Lower lobe of right lung (tissue), 2 donors: ENCODE measurements at places on chromosomes 7 and 10. TPM values are rescaled to one million over a fixed set of nuclear protein-coding genes. Genes with fewer than 3 reads are reported as not detected.

The AGAP4 gene
- total RNA-seq = 16.3 TPM

The NODAL gene
- not detected for total RNA-seq

The AKR1C4 gene
- not detected for total RNA-seq

The PSD gene
- 5.3 TPM for total RNA-seq

The MYOF gene
- total RNA-seq = 127 TPM

The CALCR gene
- 0.24 TPM for total RNA-seq

The DPYSL4 gene
- 2.1 TPM for total RNA-seq

The STRIP2 gene
- 1.3 TPM for total RNA-seq

The ZNF273 gene
- 8.4 TPM for total RNA-seq

The COBL gene
- total RNA-seq = 27.9 TPM

- H3K27ac ChIP-seq = no peak overlapping the region
- H3K27me3 ChIP-seq = no peaks in the 10 kb centered on the region
- DNase-seq = no peak
- H3K4me1 ChIP-seq = no peaks in the 10 kb centered on the region
These were observed 25.2 kb upstream of the POT1 start for GRCh38 chr7:124954790-124955189.

DNA sequence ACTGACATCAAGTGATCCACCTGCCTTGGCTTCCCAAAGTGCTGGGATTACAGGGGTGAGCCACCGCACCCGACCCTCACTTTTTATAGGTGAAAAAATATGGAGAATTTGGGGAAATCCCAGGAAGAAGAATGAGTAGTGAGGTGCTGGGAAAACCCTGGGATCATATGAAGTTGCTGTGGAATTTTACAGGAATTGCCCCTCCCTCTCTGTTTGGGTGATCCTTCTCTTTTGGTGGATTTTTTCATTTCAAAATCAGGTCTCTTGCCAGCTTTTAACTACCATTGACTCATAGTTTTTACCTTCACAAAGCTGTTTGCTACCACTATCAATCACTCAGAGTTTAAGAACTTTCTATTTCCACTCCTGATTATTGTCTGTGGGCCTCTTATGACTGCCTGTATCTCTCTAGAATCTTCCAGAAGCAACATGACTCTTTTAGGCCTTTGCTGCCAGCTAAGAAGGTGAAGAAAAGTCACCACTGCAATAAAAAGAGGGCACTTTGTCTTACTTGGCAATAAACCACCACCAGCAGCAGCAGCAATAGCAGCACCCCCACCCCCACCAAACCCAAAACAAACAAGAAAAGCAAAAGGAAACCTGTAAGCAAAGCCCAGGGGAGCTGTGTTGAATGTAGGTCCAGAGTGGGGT is 4.0 kb upstream of the GIMAP8 start:
- no peak overlapping the region for H3K27ac ChIP-seq
- no peaks in the 10 kb centered on the region for H3K27me3 ChIP-seq
- H3K4me1 ChIP-seq = peaks cover 20% of the 10 kb centered on the region
- no peaks in the 10 kb centered on the region for H3K36me3 ChIP-seq
- H3K4me3 ChIP-seq = no peak overlapping the region
- DNase-seq = no peak

- no peak overlapping the region for H3K4me3 ChIP-seq
- no peak overlapping the region for H3K27ac ChIP-seq
- no peaks in the 10 kb centered on the region for H3K4me1 ChIP-seq
- H3K36me3 ChIP-seq = no peaks in the 10 kb centered on the region
These were observed 1156.0 kb upstream of the LRRTM3 start for GRCh38 chr10:65769828-65770227.

DNA sequence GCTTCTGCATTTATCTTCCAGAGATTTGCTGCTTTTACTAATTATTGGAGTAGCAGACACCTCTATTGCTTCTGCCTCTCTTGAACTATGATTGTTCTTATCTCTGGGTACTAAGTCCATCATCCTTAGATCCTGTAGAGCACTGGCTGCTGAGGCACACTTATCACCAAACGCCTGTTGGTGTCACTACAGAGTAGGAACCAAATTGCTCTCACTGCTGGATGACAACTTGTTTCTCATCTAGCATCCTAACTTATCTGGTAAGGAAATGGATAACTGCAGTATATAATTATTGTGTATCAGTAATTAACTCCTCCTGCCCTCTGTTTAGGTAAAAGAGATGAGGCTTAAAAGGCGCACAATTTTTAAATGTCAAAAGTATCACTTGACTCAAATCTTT is 1059.4 kb downstream of the NRG3 start:
- H3K4me3 ChIP-seq = no peak overlapping the region
- DNase-seq = no peak
- no peaks in the 10 kb centered on the region for H3K4me1 ChIP-seq

GRCh38 chr7:67463983-67464382 is 467.4 kb downstream of the TYW1 start:
- no peaks in the 10 kb centered on the region for H3K36me3 ChIP-seq
- H3K27ac ChIP-seq = no peak overlapping the region
- no peaks in the 10 kb centered on the region for H3K27me3 ChIP-seq

DNA sequence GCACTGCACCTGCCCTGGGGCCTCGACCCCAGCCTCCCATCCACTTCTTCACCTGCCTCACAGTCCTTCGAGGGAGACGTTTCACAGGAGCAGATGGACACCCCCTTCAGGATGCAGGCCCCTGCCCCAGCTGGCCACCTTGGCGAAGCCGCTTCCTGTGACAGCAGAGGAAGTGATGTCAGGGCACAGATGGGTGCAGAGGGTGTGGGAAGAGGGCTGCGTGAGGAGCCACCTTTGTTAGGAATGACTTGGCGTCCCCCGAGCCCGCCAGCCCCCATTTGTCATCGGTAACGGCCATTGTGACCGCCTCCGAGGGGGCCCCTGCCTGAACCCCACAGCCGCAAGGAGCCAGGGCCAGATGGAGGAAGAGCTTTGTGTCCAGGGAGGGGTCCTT is 47.4 kb upstream of the SLC29A3 start:
- no peak overlapping the region for H3K27ac ChIP-seq
- H3K27me3 ChIP-seq = no peaks in the 10 kb centered on the region
- peaks cover 17% of the 10 kb centered on the region for H3K4me1 ChIP-seq
- H3K4me3 ChIP-seq = no peak overlapping the region

GRCh38 chr7:36600869-36601530 is 123.3 kb downstream of the AOAH start:
- H3K27me3 ChIP-seq = no peaks in the 10 kb centered on the region
- no peak overlapping the region for H3K4me3 ChIP-seq
- H3K27ac ChIP-seq = peak overlapping the region; percentile 28
- H3K36me3 ChIP-seq = no peaks in the 10 kb centered on the region
- DNase-seq = no peak
- peaks cover 10% of the 10 kb centered on the region for H3K4me1 ChIP-seq

DNA sequence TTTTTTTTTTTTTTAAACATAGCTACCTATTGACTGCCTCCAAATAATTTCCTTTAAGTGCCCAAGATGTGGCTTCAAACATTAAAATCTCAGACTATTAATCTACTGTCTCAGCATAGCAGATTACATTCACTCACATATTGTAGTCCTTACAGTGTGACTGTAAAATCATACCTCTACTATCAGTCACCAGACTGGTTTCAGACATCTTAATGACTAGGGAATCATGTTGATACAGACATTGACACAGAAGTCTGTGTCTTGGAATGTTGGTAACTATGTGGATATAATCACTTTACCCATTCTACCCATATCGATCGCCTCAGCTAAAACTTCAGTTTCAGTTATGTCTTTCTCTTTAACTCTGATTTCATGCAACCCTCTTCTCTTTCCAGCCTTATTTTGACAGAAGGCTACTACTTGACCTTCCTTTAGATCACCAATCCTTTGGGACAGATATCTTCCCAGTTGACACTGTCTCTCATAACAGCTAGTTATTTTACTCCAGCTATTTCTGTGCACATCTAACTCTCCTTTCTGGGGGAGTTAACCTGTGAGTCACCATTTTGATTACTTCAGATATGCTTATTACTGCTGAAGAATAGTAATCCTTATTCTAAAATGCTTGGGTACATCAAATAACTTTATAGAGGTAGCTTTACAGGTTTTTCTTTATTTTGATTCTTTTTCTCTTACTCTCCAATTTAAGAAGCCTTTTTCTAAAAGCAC is 7.0 kb downstream of the TNKS2 start:
- H3K36me3 ChIP-seq = peaks cover 26% of the 10 kb centered on the region
- peaks cover 44% of the 10 kb centered on the region for H3K4me1 ChIP-seq
- H3K4me3 ChIP-seq = no peak overlapping the region
- H3K27ac ChIP-seq = no peak overlapping the region

DNA sequence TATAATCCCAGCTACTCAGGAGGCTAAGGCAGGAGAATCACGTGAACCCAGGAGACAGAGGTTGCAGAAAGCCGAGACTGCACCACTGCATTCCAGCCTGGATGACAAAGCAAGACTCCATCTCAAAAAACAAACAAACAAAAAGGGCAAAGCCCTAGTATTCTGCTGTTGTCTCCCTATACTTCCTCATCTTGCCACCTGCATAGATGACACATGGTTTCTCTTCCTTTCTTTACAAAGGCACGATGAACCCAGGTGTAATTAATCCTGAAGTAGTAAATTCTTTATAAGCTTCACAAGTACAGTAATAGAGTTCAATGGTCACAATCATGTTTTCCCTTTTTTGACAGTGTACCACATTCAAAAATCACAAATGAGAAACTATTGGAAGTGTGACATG is 9.8 kb upstream of the ZNF727 start:
- H3K4me3 ChIP-seq = no peak overlapping the region
- H3K27me3 ChIP-seq = no peaks in the 10 kb centered on the region
- DNase-seq = no peak
- no peaks in the 10 kb centered on the region for H3K36me3 ChIP-seq
- no peak overlapping the region for H3K27ac ChIP-seq

- no peak for DNase-seq
- H3K27ac ChIP-seq = no peak overlapping the region
- H3K36me3 ChIP-seq = no peaks in the 10 kb centered on the region
- H3K27me3 ChIP-seq = no peaks in the 10 kb centered on the region
These were observed 354.5 kb downstream of the FGFR2 start for GRCh38 chr10:121243609-121244241.

GRCh38 chr10:5534880-5535856 is 10.4 kb downstream of the CALML3 start:
- H3K4me3 ChIP-seq = no peak overlapping the region
- no peak for DNase-seq

- H3K4me1 ChIP-seq = peaks cover 17% of the 10 kb centered on the region
- H3K4me3 ChIP-seq = peak overlapping the region; percentile 51
- peaks cover 25% of the 10 kb centered on the region for H3K27me3 ChIP-seq
- DNase-seq = no peak
These were observed 4.4 kb upstream of the MYL7 start for GRCh38 chr7:44145479-44145968.

DNA sequence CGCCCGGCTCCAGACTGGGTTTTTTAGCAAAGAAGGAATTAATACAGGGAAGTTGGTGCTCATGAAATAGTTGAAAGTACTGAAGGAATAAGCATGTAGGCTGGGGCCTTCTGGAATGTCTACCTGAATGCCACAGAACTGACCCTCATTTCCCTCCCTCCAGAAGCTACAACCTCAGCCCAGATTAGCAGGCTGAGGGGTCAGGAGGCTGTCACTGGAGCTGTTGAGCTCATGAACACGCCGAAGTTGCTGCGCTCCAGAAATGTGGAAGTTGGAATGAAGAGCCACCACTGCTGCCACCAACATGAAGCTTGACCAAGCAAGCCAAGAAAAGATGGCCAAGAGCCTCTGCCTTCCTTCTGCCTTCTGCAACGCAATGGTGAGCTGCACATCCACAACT is 52.2 kb upstream of the KMT2E start:
- H3K36me3 ChIP-seq = no peaks in the 10 kb centered on the region
- H3K27me3 ChIP-seq = no peaks in the 10 kb centered on the region
- H3K4me1 ChIP-seq = peaks cover 62% of the 10 kb centered on the region
- H3K27ac ChIP-seq = peak overlapping the region; percentile 67
- DNase-seq = no peak
- H3K4me3 ChIP-seq = no peak overlapping the region

DNA sequence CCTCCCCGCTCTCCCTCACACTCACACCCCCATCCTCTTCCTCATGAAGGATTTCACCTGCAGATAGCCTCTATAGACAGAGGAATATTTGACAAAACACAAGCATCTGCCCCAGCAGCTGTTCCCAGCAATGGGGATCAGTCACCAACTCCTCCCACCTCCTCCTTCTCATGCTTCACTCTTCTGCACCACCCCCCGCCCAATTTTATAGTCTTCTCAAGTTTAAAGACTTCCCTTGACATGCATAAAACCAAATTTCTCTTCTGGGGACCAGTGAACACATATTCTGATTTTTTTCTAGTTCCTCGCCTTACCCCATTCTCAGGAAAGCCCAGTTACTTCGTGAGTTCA is 654.4 kb downstream of the LRMDA start:
- DNase-seq = no peak
- no peak overlapping the region for H3K4me3 ChIP-seq
- no peaks in the 10 kb centered on the region for H3K27me3 ChIP-seq
- H3K4me1 ChIP-seq = peaks cover 5% of the 10 kb centered on the region

DNA sequence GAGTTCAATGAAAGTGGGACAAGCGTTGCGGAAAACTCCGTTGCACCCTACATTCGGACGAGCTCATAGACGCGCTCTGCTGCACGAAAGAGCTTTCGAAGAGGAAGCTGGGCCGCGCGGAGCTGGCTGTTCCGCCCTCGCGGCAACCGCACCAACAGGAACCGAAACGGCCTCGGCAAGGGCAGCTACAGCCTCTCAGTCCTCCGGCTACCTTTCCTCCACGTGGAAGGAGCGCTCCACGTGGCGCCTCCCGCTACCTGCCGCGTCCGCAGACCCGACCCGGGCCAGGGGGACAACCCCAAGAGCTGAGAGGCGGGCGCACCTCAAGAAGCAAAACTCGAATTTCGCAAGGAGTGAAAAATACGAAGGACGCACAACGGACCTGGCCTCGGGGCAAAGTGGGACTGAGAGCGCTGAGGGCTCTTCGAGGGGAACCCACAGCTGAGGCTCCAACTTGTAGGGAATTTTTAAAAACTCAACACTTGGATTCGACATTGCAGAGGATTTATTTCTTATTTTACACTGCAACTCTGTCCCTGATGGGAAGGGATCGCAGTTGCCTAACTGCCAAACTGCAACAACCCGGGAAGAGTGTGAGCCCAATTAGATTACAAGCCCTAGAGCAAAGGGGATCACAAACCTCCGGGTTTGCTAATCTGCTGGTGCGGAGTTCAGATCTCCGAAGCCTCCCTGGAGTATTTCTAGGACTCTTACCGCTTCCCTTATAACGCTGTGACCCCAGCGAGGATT is 1.4 kb downstream of the HPSE2 start:
- H3K4me3 ChIP-seq = peak overlapping the region; percentile 55
- peak; percentile 86 for DNase-seq
- H3K27ac ChIP-seq = no peak overlapping the region
- H3K4me1 ChIP-seq = peaks cover 39% of the 10 kb centered on the region
- H3K36me3 ChIP-seq = no peaks in the 10 kb centered on the region
- peaks cover 82% of the 10 kb centered on the region for H3K27me3 ChIP-seq

- H3K27me3 ChIP-seq = no peaks in the 10 kb centered on the region
- no peaks in the 10 kb centered on the region for H3K36me3 ChIP-seq
- no peak overlapping the region for H3K4me3 ChIP-seq
These were observed 86.9 kb downstream of the ZNF783 start for GRCh38 chr7:149348758-149349369.

GRCh38 chr7:44043902-44044301 is 600 bp upstream of the DBNL start:
- H3K27ac ChIP-seq = peak overlapping the region; percentile 99
- H3K4me3 ChIP-seq = peak overlapping the region; percentile 100
- no peak for DNase-seq
- peaks cover 16% of the 10 kb centered on the region for H3K36me3 ChIP-seq
- H3K4me1 ChIP-seq = peaks cover 45% of the 10 kb centered on the region
- no peaks in the 10 kb centered on the region for H3K27me3 ChIP-seq
